ENCODE measurements at places on chromosomes 2 and 18. TPM values are rescaled to one million over a fixed set of nuclear protein-coding genes. Genes with fewer than 3 reads are reported as not detected.

Gene C2orf80
- not detected for total RNA-seq

Gene PER2
- total RNA-seq = 1.5 TPM

Gene IL1RL2
- total RNA-seq = 0.30 TPM

Gene MYO1B
- total RNA-seq = 87.3 TPM

Gene LYPD6B
- 2.1 TPM for total RNA-seq
